ENCODE measurements at places on chromosomes 16 and 17. TPM values are rescaled to one million over a fixed set of nuclear protein-coding genes. Genes with fewer than 3 reads are reported as not detected.

GRCh38 chr17:39191750-39192510 lies 5.5 kb downstream of the CACNB1 start:
- DNase-seq = no peak
- no peak overlapping the region for H3K4me3 ChIP-seq
- H3K36me3 ChIP-seq = peaks cover 10% of the 10 kb centered on the region

- H3K36me3 ChIP-seq = peaks cover 38% of the 10 kb centered on the region
- no peaks in the 10 kb centered on the region for H3K27me3 ChIP-seq
- no peak overlapping the region for H3K27ac ChIP-seq
- H3K4me1 ChIP-seq = no peaks in the 10 kb centered on the region
- DNase-seq = no peak
Measured at GRCh38 chr17:2436316-2436905, 35.6 kb upstream of the MNT start.

DNA sequence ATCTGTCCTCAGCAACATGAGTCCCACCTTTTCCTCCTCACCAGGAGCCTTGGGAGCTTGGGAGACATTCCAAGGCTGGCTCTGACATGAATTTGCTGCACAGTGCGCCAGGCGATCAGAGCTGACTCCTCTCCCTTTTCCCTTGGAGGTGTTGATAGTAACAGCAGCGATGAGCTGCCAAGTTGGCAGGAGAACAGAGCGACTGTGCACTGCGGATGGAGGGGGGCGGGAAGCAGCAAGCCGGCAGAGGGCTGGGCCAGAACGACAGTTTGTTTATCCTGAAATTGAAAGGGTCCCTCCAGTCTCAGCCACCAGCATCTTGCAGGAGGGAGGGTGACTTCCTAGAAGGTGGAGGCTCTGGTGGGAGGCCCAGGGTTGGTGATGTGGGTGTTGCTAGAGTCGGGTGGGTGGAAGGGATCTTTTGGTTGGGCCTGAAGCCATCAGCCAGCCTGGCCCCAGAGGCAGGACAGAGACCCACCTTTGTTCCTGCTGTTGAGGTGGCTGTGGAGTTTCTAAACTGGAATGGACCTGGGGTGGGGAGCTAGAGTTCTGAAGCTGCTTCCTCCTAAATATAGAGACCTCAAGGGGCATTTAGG lies 22.5 kb upstream of the DYNLL2 start:
- H3K27ac ChIP-seq = no peak overlapping the region
- H3K4me1 ChIP-seq = no peaks in the 10 kb centered on the region
- H3K4me3 ChIP-seq = no peak overlapping the region

DNA sequence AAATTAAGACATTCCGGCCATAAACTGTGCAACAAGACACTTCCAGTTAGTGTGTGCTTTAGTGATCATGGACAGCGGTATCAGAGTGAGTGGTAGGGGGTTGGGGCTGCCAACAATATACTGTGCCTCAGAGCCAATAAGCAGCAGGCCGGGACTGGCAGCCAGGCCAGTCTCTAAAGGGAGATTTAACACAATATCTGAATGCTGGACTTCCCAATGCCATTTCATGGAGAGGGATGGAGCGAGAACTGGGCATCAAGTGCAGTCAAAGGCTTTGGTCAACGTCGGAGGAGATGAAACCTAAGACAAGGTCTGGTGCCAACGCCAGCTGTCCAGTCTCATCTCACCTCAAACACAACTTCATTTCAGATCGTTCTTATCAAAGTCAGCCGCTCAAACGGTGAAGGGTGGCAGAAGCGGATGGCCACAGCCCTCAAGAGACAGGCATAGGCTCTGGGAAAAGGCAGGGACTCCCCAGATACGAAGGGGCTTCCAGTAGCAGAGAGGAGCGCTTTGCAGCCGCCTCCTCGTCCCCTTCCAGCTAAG lies 935 bp downstream of the USP32 start:
- H3K36me3 ChIP-seq = no peaks in the 10 kb centered on the region
- peak overlapping the region; percentile 94 for H3K27ac ChIP-seq
- no peaks in the 10 kb centered on the region for H3K27me3 ChIP-seq
- DNase-seq = no peak
- peak overlapping the region; percentile 80 for H3K4me3 ChIP-seq
- H3K4me1 ChIP-seq = peaks cover 19% of the 10 kb centered on the region

DNA sequence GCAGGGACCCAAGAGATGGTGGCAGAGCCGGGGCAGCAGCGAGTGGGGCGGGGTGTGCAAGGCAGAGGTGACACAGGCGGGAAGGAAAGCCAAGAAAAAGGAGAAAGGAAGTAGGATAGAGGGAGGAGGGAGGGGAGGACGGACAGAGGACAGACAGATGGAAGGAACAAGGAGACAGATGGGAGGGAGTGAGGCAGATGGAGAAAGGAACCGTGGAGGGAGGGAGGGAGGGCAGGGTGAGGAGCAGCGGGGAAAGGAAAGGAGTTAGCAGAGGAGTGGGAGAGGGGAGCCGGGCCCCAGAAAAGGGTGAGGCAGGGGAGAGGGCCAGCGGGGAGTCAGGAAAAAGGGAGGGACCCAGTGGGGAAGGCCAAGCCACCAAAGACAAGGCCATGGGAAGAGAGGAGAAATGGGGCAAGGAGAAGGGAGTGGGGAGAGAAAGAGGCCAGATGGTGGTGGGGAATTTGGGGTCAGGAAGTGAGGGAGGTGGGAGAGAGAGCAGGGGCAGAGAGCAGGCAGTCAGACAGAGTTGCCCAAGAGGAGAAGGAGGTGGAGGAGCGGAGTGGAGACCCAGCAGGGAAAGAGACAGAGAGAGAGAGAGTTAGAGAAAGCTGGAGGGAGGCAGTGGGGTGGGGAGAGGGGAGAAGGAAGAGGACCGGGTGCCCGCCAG lies 13.2 kb upstream of the ASGR1 start:
- peaks cover 5% of the 10 kb centered on the region for H3K4me1 ChIP-seq
- no peak overlapping the region for H3K27ac ChIP-seq
- no peak overlapping the region for H3K4me3 ChIP-seq
- no peaks in the 10 kb centered on the region for H3K36me3 ChIP-seq
- no peak for DNase-seq
- H3K27me3 ChIP-seq = no peaks in the 10 kb centered on the region

GRCh38 chr16:50802961-50803360 lies 61.1 kb downstream of the CYLD start:
- no peaks in the 10 kb centered on the region for H3K36me3 ChIP-seq
- no peak overlapping the region for H3K4me3 ChIP-seq
- H3K27me3 ChIP-seq = no peaks in the 10 kb centered on the region
- no peaks in the 10 kb centered on the region for H3K4me1 ChIP-seq
- DNase-seq = no peak

GRCh38 chr17:79600681-79601131 lies 10.1 kb downstream of the RBFOX3 start:
- H3K4me1 ChIP-seq = no peaks in the 10 kb centered on the region
- no peaks in the 10 kb centered on the region for H3K36me3 ChIP-seq
- no peak overlapping the region for H3K27ac ChIP-seq
- H3K27me3 ChIP-seq = peaks cover 78% of the 10 kb centered on the region
- H3K4me3 ChIP-seq = no peak overlapping the region

DNA sequence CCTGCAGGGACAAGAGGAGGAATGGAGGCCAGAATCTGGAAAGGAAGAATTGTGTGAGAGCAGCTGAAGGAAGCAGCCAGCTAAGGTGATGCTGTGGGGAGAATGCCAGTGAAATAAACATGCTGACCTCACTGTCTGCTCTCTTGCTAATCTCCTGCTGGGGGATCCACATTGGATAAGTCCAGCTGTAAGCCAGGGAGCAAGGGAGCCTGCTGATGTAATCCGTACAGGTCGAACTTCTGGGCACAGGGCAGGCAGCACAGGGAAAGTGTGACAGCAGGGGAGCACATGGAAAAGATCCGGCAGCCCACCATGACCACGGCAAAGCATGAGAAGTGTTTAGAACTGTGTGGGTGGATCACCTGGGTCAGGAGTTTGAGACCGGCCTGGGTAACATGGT lies 7.5 kb upstream of the XPO6 start:
- no peaks in the 10 kb centered on the region for H3K36me3 ChIP-seq
- no peak overlapping the region for H3K27ac ChIP-seq
- H3K4me1 ChIP-seq = no peaks in the 10 kb centered on the region

DNA sequence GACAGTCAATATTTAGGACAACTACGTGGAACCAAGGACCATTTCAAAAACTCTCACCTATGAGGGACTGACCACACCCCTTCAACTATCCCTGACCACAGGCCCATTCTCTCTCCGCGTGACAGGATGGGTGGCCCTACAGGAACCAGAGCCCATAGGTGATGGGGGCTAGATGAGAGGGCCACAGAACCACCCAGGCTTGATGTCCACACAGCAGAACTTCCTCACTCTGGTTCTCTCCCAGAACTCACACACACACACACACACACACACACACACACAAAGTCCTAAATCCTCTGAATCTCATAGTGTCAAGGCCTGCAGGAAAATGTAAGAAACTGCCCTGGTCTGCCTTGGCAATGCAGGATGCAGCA lies 1.5 kb downstream of the ZNF319 start:
- H3K27ac ChIP-seq = peak overlapping the region; percentile 77
- H3K27me3 ChIP-seq = no peaks in the 10 kb centered on the region
- H3K4me1 ChIP-seq = peaks cover 41% of the 10 kb centered on the region
- no peak for DNase-seq
- peaks cover 8% of the 10 kb centered on the region for H3K36me3 ChIP-seq

SOCS1 gene
- 4.9 TPM for total RNA-seq

PIK3R6 gene
- 0.07 TPM for total RNA-seq

FA2H gene
- 11.1 TPM for total RNA-seq

FZD2 gene
- 12.8 TPM for total RNA-seq
